Posterior cingulate gyrus (tissue), 11 donors: ENCODE measurements at places on chromosomes 4 and X.

- no peak for DNase-seq
These were observed 48.4 kb upstream of the PAK3 start for GRCh38 chrX:111047575-111047974.

GRCh38 chr4:141654098-141654497 lies 17.7 kb downstream of the IL15 start:
- no peak for DNase-seq

GRCh38 chr4:96936886-96937285 lies 1097.0 kb downstream of the PDHA2 start:
- no peak for DNase-seq

GRCh38 chr4:87427518-87427868 lies 5.1 kb downstream of the NUDT9 start:
- no peak for DNase-seq

DNA sequence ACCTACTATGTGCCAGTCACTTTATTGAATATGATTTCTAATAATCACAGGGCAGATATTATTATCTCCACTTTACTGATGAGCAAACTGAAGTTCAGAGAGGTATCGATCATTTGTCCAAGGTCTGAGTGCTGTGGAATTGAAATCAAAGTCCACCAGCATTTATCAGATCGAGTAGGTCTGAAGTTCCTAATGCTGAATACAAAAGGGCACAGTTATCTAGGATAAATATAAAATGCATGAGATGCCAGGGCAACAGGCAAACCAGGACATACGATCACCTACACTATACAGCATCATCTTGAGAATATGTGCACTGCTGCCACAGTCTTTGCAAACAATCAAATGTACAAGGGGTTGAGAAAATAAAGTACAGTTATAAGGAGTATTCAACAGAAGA lies 57.2 kb upstream of the SH3RF1 start:
- no peak for DNase-seq

DNA sequence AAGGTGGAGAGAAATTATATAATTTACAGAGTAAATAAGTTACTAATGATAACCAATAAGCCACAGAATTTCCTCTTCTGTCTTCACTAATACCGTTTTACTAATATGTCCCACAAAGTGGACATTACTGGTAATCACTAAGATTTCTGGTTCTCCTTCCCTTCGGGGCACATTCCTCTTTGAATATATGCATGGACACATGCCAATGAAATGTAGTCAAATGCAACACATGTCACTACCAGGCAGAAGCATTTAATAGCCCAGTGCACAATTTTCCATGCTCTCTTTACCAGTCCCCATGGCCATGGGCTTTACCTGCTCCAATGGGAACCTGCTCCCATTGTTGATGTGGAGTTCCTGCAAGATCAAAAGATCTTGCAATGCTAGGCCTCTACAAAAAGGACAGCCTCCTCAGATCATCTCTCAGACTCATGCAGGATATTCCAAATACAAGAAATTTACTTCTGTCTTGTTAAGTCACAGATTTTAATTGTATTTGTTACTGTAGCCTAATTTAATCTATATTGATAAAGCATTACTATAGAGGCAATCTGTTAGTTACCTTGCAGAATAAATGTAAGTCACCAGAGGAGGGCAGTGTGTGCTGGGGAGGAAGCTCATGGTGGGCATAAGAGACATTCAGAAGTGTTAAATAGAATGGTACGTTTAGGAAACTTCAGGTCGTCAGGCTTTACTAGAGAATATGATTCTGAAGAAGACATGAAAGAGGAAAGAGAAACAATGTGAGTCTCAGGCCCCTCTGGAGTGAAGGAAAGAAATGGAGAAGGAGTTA lies 37.1 kb upstream of the INPP4B start:
- DNase-seq = no peak

- no peak for DNase-seq
These were observed 66.6 kb downstream of the RNF150 start for GRCh38 chr4:141066690-141067089.
